ENCODE measurements at places on chromosomes 4 and X. TPM values are rescaled to one million over a fixed set of nuclear protein-coding genes. Genes with fewer than 3 reads are reported as not detected.

Gene TCP11X2
- total RNA-seq: not detected

Gene MAGEA11
- total RNA-seq: not detected

Gene ETDB
- not detected for total RNA-seq

Gene L1CAM
- 30.0 TPM for total RNA-seq

Gene SUPT20HL1
- total RNA-seq: not detected

Gene TGIF2LX
- not detected for total RNA-seq

Gene SLC2A9
- total RNA-seq: 0.17 TPM

Gene ADH1A
- not detected for total RNA-seq

Gene SSX2B
- total RNA-seq: not detected

Gene FAM156A
- 13.4 TPM for total RNA-seq

Gene TMEM128
- total RNA-seq: 18.3 TPM

Gene CDS1
- total RNA-seq: 0.34 TPM

Gene SLC9B1
- total RNA-seq: not detected

Gene STATH
- total RNA-seq: not detected

Gene TKTL2
- not detected for total RNA-seq

Gene ANAPC10
- 19.5 TPM for total RNA-seq

Gene SHOX
- not detected for total RNA-seq

Gene PTPN13
- total RNA-seq: 15.5 TPM

Gene LRP2BP
- 0.34 TPM for total RNA-seq

Gene GPM6B
- total RNA-seq: 9.4 TPM

Gene TBC1D1
- 175 TPM for total RNA-seq

Gene CT45A1
- total RNA-seq: not detected

Gene CNGA1
- total RNA-seq: not detected

Gene CHRNA9
- total RNA-seq: not detected

Gene TTC29
- total RNA-seq: not detected

Gene XAGE2
- not detected for total RNA-seq

Gene PFKFB1
- 0.45 TPM for total RNA-seq

Gene HOPX
- 33.6 TPM for total RNA-seq

Gene UGT8
- total RNA-seq: 0.17 TPM

Gene PASD1
- total RNA-seq: not detected

Gene XKRX
- under 0.01 TPM for total RNA-seq

Gene NSG1
- total RNA-seq: 0.84 TPM

Gene CXCL13
- total RNA-seq: not detected

Gene TMEM150C
- total RNA-seq: 0.34 TPM

Gene ADGRA3
- total RNA-seq: 24.8 TPM

Gene CT45A10
- not detected for total RNA-seq

Gene RHOXF2
- not detected for total RNA-seq

Gene TRIML2
- total RNA-seq: not detected

Gene CXCL3
- total RNA-seq: 2.4 TPM

Gene GATB
- total RNA-seq: 24.4 TPM

Gene TASL
- total RNA-seq: not detected

Gene TRIM60
- total RNA-seq: not detected

Gene TREX2
- 0.84 TPM for total RNA-seq

Gene MAGEA2
- total RNA-seq: not detected

Gene SLC26A1
- total RNA-seq: not detected

Gene FRMD7
- not detected for total RNA-seq

Gene PNCK
- total RNA-seq: 0.15 TPM

Gene EPHA5
- under 0.01 TPM for total RNA-seq

Measured in bronchus fibroblast of lung (primary cell).